ENCODE measurements at places on chromosomes 4 and X.

DNA sequence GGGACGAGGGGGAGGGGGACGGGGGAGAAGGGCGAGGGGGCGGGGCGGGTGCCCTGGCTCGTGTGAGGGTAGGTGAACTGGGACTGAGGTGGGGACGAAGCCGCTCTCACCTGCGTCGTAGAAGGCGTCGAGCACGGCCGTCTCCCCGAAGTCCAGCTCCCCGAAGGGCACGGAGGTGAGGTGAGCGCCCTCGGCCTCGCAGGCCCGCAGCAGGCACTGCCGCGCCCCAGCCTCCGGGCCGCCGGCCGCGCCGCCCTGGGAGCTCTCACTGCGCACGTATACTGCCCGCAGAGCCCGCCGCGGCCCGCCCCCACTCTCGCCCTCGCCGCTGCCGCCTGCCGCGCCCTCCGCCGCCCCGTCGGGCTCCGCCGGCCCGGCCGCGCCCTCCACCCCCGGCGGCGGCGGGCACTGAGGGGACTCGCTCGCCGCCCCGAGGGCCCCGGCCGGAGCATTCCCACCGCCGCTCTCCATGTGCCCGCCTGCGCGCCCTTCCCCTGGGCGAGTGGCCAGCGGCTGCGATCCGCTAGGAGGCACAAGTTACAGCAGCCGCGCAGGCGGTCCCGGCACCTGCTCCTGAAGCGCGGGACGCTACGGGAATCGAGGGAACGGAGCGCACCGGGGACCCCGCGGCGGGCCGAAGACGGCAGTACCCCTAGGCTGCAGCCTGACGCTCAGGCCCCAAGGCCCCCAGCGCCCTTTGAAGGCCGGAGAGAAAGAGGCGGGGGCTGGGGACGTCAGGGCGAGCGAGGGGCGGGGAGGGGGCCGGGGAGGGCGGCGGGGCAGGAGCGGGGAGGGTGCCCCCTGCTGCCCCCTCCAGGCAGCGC, at the start of gene MAP3K15:
Gene MAP3K15 (minus strand): TSS at position 718 of the 824 bp plus-strand sequence. CDS start 247 bp downstream, at position 471.
- DNase-seq = peak; percentile 15

- DNase-seq = no peak
Measured at GRCh38 chr4:88908521-88908920, 148.5 kb downstream of the FAM13A start.

DNA sequence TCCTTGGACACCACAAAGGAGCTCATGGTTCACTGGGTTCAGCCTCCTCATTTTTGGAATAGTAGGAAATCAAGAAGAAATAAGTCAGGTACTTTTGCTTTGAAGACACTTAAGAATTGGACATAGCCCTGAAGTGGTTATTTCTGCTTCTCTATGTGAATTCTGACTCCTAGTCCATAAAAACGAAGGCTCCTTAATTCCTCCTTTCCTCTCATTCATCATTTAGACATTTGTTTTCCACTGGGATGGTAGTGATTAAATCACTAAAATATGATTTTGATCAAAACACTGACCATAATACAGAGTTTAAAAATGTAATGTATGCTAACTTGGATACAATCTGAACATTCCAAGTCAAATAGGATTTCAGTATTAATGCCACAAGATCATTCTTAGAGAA, 34.7 kb upstream of the CYP2U1 start:
- no peak for DNase-seq

GRCh38 chr4:68855771-68856170, 40.0 kb downstream of the UGT2B10 start:
- no peak for DNase-seq

- no peak for DNase-seq
Measured at GRCh38 chr4:21827575-21827974, 121.0 kb downstream of the KCNIP4 start.

DNA sequence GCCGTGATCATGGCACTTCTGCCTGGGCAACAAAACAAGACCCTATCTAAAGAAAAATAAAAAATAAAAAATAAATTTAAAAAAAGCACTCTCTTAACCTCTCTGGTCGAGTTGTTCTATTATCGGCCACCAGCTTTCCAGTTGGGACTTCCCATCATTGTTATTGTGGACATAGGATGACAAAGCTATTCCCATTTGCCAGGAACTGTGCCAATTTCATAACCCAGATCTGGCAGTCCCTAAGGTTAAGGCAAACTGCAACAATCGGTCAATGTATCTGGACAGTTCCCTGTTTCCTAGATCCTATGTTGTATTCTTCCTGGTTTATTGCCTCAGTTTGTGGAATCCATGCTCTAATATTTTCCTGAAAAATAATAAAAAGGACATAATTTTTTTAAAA, 17.8 kb upstream of the ANXA5 start:
- no peak for DNase-seq

GRCh38 chr4:98778206-98778605, 119.8 kb upstream of the TSPAN5 start:
- DNase-seq = no peak

DNA sequence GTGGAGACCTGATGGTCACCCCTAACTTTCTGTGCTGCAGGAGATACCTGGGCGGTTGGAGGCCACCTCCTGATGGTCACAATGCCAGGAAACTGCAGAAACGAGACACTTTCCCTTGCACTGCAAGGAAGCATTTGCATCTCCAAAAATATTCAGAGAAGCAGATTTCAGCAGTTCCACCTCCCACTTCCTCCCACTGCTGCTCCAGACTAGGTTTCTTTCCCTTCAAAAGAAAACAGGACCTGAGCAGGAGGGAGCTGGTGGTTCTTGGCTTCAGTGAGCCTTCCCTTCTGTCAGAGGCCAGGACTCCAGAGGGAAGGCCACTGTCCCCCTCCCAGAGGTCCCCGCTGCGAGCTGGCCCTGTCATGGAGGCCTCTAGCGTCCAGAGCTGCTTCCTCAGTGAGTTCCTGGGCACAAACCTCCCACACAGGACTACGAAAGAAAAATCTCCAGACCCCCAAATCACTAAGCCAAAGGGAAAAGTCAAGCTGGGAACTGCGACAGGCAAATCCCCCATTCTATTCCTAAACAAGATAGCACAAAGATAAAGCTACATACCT, 35.9 kb downstream of the GPM6B start:
- no peak for DNase-seq

GRCh38 chr4:98452091-98452490, 190.9 kb downstream of the RAP1GDS1 start:
- DNase-seq = no peak

GRCh38 chr4:138200236-138200590, 41.9 kb downstream of the SLC7A11 start:
- no peak for DNase-seq

DNA sequence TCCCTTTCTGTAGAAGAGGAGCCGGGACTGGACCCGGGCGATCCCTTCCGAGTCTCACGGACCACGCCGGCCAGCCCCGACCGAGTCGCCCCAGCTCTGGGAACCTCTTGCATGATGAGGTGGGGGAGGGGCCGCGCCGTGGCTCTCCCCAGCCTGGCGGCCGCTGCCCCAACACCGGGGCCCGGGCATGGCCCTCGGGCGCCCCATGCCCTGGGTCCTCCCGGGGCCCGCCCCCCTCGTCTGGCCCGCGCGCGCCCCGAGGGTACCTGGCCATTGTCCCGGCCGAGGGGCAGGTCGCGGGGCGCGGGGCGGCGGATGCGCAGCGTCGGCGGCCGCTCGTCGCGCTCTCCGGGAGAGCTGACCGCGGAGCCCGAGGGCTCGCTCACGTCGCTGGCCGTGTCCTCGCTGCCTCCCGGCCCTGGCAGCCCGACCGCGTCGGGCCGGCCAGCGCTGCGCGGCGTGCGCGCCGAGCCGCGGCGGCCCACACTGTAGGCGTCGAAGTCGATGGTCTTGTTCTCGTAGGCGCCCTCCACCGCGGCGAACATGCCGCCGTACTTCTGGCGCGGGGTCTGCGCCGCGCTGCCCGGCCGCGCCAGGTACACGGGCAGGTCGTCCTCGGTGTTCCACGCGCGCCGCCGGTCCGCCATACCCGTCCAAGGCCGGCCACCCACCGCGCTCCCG, 423 bp downstream of the CRMP1 start:
- no peak for DNase-seq

- no peak for DNase-seq
Measured at GRCh38 chr4:150255610-150256224, 177.5 kb downstream of the DCLK2 start.

- DNase-seq = no peak
Measured at GRCh38 chr4:48504352-48504751, 14.3 kb downstream of the ZAR1 start.

DNA sequence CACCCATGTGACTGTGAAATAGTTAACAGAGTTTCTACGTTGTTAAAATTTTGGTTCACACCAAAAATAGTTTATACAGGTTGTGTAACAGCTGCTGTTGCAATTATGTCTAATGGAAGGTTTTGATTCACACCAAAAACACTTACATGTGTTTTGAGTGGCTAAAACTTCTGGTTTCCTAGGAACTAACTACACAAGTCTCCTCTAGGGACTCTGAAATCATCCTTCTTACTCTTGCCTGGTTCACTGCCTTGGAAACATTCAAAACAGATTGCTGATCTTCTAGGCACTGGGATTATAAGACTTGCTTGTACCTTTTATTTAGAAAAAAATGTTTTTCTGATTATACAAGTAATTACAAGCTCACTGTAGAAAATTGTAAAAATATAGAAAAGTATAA, 14.9 kb upstream of the MORC4 start:
- DNase-seq = no peak

GRCh38 chrX:65536291-65536690, 1.7 kb upstream of the LAS1L start:
- DNase-seq = no peak

DNA sequence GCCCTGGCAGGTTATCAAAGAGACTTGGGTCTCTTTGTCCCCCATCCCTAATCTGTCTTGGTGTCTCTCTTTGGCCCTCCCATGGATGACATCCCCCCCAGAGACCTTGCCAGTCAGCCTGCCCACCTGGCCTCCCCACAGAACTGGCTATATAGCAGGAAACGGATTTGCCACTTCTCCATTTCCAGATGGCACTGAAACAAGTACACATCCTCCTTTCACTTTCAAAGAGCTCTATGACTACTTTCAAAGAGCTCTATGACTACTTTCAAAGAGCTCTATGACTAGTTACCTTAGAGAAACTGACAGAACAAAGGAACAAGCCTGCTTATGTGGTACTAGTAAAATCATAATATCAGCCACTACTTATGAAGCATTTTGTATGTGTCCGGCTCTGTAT, 175.3 kb downstream of the MAML3 start:
- no peak for DNase-seq

GRCh38 chr4:183182873-183183725, 84.0 kb downstream of the WWC2 start:
- DNase-seq = no peak

- DNase-seq = peak; percentile 21
Measured at GRCh38 chr4:26088433-26088928, 174.5 kb downstream of the SMIM20 start.

- DNase-seq = no peak
Measured at GRCh38 chr4:94507708-94508107, 56.0 kb downstream of the PDLIM5 start.

DNA sequence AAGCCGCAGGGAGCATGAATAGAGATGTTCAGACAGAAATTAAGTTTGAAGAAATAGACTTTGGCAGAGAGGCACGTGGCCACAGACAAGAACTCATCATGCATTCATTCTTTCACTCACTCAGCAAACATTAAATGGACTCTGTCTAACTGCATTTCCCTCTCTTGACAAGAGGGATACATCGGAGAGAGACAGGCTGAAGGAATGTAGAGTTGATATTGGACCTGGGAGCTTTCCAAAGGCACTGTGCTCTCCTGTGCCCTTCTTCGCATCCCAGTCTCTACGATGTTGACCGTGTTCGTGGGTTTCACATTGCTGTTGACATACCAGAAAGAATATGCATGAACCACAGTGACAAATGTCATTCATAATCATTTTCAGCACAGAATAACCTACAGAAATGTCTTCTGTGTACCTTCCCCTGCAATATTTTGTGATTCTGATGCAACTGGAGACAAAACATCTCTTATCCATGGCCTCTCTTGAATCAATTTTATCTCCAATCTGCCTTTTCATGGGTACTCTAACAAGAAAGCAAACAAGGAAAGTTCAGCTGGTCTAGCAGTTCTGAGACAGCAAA, 34.7 kb upstream of the CD99 start:
- DNase-seq = no peak

DNA sequence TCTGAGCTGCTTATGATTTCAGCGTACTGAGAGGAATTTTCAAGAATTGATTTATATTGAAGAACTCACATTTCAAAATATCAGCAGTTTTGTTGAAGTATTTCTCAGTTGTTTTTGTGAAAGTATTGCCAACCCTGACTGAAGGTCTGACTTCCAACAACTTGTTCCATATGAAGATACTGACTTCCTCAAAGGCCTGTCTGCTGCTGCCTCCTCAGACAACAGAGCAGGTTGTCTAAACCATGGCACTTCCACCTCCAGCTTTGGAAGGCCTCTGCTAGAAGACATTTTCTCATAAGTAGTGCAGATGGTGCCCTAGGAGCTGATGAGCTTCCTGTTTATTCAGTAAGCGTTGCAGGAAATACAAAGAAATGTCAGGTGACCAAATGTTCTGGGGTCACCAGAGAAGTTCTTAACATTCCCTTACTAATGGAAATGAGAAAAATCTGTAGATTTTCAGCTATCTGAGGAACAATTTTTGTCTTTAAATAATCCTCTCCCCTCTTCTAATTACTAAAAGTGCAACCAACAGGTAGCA, 28.8 kb downstream of the FGF2 start:
- no peak for DNase-seq

DNA sequence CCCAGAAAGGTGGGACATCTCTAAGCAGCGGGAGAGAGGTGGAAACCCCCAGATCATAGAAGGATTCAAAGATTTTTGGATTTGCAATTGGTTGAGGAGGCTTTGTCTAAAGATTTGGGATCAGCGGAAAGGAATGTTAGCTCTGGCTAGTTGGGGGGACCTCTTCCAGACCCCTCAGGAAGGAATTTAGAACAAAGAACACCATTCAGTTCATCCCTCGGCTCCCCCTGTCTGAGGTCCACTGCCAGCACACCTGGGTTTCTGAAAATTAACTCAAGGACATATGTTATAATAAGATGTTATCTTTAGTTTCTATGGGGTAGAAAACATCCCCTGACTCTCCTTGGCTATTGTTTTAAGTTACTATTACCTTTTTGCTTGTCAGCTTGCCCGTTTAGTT, 163.6 kb downstream of the CEP135 start:
- DNase-seq = no peak

GRCh38 chr4:184437565-184438265, 36.6 kb downstream of the IRF2 start:
- no peak for DNase-seq

DNA sequence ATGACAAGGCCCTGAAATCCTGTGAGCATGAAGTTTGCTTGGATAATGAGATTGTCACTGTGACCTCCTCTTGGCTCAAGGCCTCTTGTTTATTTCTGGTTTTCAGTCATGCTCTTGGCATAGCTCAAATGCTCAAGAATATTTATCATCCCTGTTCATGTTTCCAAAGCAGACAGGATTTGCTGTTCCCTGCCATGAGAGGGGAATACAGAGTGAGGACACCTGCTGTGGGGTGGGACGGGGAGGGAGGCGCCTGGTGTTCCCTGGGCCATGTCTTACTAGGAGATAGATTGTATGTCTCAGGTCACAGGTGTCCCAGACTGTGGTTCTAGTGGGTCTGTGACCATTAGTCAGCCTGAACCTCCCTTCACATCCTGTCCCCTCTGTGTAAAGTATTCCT, 34.9 kb upstream of the SH3RF1 start:
- no peak for DNase-seq

Measured in activated naive CD4-positive, alpha-beta T cell treated with anti-CD3 and anti-CD28 coated beads, Interleukin-2, amount 50 U/mL, for 16 hours (primary cell).